ENCODE measurements at places on chromosomes 2 and 18. TPM values are rescaled to one million over a fixed set of nuclear protein-coding genes. Genes with fewer than 3 reads are reported as not detected.
A peak's percentile ranks its signal among the peaks of the same experiment; 100 is the strongest.

GRCh38 chr2:212548455-212548819 is 9.8 kb upstream of the ERBB4 start:
- DNase-seq = no peak

GRCh38 chr2:230696670-230697069 is 16.0 kb upstream of the CAB39 start:
- no peak for DNase-seq

DNA sequence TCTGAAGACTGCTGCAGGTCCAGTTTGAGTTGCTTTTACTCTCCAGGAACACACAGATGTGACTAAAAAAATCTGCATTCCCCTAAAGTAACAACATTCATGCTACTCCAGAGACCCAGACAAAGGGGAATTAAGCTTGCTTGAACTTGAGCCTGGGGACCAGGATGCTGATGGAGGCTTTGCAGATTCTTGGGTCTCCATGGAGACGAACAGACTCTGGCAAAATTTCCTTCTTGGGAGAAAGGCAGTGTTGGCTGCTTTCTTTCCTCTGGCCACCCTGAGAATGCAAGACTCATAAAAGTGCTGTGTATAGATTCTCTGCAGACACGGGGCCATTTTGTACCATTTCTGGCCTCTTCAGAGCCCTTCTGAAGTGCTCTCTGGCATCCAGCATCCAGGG is 112.0 kb downstream of the ACTR3 start:
- DNase-seq = no peak

DNA sequence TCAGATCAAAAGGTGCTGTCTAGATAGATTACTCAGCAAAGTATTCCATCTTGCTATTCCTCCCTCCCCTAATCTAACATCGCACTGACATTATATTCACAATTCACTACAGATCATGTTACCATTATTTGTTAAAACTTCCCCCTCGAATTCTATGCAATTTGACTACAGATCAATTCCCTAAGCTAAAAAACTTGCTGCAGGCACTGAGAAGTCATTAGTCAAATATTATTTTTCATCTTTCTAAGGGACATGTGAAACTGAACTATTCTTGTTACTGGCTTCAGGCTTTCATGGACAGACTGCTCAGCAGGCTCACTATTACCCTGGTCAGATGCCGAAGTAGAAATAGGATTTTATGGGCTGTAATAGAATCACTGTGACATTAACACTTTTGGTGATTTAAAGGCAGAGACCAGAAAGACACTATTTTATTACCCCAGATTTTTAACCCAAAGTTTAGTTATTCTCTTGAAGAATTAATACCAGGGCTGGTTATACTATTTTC is 15.1 kb downstream of the MYL1 start:
- DNase-seq = no peak

DNA sequence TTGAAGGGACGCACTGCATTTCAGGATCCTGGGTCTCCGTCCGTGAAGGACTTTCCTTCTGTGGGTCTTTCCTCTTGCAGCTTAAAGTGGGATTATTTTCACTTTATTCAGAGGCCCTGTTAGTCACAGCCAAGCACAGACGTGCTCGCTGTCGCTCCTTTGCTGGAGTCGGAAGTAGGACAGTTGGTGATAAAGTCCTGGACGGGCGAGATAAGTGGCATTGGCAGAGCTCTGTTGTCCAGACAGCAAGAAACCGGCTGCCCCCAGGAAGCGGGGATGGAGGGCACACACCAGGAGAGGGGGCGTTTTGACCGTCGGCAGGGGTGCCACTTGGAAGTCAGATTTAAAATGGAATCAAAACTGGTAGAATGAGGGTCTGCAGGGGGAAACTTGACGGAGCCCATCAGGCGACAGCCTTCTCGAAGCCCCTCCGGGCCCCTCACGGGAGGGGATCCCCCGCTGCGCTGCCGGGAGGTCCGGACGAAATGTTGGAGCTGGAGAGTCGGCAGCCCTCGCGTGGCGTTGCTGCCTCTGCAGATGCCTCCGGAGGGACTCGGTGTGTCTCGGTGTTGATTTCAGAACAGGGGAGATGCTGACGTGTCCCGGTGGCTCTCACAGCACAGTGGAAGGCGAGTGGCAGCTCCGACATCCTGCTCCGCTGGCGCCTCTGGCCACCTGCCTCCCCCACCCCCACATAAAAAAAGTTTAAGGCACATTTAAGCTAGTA is 124.2 kb downstream of the NFATC1 start:
- DNase-seq = peak; percentile 70

DNA sequence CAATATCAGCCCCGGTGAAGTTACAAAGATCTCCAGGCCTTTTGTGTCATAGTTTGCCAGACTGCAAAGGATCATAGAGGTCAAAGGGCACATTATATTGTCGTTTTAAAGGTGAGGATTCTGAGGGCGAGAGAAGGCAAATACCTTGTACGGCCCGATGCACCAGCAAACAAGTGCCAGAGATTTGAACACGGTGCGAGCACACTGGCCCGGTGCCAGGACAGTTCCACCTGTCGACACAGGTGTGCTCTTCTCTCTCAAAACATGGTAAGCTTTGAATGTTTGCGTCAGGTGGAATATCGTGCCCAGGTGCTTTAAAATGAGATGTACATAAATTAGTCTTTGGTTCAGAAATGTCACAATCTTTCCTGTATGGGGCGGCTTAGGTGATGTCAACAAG is 776.1 kb upstream of the ID2 start:
- DNase-seq = no peak

DNA sequence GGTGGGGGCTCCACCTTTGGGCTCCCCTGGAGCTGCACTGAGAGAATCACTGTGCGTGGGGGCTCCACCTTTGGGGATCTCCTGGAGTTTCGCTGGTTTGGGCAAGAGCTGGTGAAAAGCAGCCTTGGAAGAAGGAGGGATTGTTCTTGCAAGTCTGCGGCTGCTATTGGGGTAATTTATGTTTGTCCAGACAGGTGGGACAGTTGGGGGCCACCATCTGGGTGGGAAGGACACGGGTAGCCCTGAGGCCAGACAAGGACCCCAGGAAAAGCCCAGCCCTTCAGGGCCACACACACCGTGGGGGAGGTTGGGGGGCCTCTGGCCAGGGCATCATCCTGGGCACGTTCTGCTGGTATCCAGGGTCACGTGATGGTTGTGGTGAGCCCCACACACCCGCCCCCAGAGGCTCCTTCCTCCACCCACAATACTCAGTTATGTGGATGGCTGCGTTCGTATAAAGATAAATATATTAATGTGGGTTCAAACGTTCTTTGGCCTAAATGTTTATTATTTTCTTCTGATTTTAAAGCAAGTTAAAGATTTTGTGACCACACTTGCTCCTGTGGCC is 47.7 kb downstream of the TPO start:
- no peak for DNase-seq

DNA sequence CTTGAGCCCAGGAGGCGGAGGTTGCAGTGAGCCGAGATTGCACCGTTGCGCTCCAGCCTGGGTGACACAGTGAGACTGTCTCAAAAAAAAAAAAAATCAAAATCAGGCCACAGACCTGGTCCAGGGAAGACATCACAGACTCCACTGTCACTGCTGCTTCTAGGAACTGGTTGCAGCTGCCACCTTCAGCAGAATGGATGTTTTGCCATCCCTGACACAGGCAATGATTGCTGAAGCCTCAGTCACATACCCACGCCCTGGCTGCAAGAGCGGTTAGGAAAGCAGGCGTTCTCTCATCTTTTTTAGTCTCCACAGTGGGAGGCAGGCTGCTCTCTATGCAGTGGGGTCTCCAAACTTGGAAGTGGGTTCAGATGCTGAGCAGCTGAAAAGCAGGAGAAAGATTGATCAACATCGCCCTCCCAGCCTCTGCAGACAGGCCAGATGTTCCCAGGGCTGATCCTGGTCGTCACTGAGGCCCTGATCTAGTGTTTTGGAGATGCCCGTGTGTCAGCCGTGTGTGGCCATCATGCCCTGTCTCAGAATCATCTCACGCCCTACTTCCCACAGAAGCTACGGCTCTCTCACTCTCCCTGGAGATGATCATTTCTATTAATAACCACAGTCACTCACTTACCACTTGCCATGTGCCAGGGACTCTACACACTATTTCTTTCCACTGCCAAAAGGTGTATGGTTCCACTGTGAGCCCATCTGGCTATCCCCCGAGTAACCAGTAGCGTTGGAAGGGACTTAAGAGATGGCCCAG is 91.8 kb downstream of the PLB1 start:
- no peak for DNase-seq

DNA sequence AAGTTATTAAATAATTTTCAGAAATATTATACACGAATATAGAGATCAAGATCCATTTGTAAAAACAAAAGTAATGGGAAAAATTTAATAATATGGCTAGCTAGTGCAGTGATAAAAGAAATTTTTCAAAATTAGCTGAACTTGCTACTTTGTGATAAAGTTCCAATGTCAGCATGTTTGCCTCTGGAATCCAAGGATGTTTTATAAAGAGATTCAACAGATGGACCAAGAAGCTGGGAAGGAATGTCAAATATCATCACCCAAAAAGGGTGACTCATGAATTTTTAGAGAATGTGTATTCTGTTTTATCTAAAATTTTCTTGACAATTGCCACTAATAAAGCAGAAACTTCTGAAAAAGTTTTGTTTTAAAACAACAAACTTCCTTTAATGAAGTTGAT is 95.3 kb downstream of the FSIP2 start:
- no peak for DNase-seq

GRCh38 chr2:59236723-59237122 is 995.6 kb upstream of the FANCL start:
- DNase-seq = no peak

DNA sequence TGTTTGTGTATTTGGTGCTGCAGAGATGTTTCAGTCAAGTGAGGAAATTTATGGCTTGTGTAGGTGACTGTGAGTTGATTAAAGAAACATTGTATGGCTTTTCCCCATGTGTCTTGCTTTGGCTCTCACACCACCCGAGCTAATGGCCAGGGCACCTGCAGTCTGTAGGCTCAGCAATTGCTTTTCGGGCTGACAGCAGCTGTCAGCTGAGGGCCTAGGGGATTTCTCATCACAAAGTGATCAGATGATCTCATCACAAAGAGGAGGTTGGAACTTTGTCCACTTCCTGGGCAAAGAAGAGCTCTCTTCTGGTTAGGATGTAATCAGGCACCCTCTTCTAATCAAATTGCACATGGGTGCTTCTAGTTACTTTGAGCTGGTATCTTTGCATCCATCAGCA is 632.2 kb downstream of the SLC4A3 start:
- DNase-seq = no peak

PJVK gene
- 2.2 TPM for total RNA-seq

TLX2 gene
- not detected for total RNA-seq

DES gene
- 282 TPM for total RNA-seq

SLC8A1 gene
- total RNA-seq = 35.9 TPM

CLEC4F gene
- total RNA-seq = not detected

All from aorta (tissue), 5 donors.